Right hindlimb (tissue), 1 donor: ENCODE measurements at places on chromosomes 1 and 21.

- DNase-seq, result peak; percentile 44
These were observed 74.7 kb downstream of the RIPK4 start for GRCh38 chr21:41692185-41692565.

DNA sequence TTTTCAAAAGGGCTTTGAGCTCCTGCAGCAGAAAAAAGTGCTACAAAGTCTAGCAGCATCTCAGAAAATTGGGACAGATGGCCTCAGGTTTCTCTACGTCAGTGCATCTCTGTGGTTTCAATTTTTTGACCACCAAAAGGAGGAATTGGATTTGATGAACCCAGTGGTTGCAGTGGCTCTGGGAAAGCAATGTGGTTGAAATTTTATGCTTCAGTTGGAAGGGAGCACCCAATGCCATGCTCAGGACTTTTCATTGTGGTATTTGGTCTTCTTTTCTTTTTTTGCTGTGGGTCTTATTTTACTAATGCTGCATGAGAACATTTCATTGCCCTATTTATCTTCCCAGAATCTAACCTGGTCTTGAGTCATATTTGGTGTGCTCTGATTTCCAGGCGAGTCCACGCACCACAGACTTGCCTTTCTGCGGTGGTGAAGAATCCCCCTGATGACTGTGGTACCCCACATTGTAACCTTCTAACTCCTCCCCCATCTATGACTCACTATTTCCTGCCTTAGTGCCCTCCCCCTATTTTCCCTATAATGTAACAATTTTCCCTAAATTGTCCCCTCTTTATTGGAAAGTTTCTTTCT, 56.7 kb downstream of the S1PR1 start:
- no peak for DNase-seq

GRCh38 chr21:46412521-46413364, 45.9 kb upstream of the DIP2A start:
- no peak for DNase-seq

DNA sequence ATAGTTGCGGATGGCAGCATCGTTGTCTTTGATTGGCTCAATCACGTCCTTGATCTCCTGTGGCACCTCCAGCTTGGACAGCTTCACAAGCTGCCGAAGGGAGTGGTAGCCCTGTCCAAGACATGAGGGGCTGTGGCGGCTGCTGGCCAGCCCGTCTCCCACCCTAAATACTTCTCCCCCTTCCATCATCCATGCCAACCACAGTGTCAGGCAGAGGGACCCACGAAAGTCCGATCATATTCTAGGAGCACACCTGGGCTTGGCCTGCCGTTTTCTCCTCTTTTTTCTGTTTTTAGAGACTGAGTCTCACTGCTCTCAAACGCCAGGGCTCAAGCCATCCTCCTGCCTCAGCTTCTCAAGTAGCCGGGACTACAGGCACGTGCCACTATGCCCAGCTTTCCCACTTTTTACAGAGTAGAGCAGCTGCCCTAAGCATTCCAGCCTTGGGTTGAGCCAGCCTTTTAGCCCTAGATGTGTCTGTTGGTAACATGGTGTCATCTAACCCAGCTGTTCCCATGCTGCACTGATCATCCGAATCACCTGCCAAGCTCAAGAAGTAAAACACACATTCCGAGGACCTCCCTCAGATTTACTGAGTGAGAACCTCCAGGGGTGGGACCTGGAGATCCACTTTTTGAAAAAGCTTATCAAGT, 10.4 kb downstream of the MTHFR start:
- no peak for DNase-seq

GRCh38 chr21:22758478-22758877, 1760.3 kb downstream of the NCAM2 start:
- no peak for DNase-seq

DNA sequence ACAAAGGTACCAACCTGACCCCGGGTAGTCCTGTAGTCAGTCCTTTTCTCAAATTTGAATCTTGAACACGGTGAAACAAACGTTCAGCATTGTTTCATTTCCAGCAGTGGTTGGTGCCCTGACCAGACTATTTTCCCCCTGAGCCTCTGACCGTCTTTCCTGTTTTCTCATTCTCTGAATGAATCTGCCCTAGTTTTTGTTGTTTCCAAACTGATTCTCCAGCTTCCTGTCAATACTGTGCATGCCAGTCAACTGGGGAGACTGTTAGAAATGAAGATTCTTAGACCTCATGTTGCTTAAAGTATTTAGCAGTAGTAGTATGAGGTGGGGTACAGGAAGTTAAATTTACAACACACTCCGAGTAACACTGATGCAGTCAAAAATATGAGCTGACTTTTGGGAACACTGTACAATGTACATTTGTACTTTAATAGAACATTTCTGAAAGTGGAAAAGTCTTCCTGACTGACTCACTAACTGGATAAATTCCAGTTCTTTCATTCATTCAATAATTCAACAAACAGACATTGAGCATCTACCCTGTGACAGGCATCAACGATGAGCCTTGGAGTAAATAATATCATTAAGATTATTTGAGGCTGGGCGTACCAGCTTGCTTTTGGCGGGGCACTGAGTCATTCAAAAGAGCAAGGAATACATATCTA, 26.0 kb upstream of the ZRANB2 start:
- no peak for DNase-seq

DNA sequence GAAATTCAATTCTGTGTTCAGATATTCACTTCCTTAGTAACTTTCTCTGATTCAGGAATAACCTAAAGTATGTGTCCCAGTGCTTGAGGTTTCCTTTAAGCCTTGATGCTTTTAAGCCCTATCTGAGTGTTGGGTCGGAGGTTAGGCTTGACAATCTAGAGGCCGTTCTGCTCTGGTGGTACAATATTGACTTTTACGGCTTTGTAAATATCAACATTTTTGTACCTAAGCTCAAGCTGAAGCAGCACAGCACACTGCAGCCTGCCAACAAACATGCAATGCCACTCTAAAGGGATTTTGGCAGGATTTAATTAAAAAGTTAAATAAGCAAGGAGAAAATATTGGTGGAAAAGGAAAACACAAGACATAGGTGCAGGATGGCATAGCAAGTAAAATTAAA, 279.2 kb downstream of the NEGR1 start:
- DNase-seq, result no peak

DNA sequence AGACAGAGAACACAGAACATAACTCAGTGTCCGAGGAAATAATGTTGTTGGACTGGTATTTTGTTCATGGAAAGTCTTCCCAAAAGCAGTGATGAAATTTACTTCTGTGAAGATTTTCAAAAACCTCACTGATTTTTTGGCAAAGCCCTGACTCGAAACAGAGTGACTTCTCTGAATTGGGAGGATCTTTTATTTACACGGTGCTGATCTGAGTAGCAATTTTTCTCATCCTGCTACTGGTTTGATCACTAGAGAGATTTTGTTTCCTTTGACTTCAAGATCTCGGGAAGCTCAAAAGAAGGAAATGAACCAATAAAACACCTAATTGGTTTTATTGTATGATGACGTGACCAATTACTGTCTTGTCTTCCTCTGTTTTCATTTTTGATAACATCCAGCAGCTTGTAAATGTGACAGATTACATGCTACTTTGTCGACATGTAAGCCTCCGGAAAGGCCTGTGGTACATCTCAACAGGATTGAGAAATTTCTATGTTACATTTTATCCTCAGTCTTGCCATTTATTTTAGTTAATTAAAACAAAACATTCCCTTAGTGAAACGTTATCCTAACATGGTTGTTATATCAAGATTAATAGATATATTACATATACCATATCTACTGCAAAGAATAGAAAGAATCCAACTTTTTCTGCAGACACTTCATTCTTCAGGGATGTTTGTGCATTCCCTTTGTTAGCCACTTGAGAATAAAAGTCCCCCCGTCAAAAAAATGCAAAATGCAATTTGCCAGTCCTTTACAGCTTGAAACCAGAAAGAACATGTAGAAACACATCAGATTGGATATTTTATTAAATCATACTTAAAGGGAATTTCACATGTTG, 42.8 kb upstream of the IFI44L start:
- DNase-seq, result no peak

GRCh38 chr1:37732111-37732780, 32.7 kb downstream of the EPHA10 start:
- no peak for DNase-seq

DNA sequence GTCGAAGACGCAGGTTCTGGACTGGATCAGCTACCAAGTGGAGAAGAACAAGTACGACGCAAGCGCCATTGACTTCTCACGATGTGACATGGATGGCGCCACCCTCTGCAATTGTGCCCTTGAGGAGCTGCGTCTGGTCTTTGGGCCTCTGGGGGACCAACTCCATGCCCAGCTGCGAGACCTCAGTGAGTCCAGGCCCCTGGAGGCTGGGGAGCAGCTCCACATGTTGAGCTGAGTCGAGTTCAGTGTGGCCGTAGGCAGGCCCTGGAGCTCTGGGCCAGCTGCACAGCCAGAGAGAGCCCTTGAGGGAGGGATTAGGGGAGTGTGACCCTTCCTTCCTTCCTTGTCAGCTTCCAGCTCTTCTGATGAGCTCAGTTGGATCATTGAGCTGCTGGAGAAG, 1.6 kb downstream of the ELF3 start:
- DNase-seq, result no peak

DNA sequence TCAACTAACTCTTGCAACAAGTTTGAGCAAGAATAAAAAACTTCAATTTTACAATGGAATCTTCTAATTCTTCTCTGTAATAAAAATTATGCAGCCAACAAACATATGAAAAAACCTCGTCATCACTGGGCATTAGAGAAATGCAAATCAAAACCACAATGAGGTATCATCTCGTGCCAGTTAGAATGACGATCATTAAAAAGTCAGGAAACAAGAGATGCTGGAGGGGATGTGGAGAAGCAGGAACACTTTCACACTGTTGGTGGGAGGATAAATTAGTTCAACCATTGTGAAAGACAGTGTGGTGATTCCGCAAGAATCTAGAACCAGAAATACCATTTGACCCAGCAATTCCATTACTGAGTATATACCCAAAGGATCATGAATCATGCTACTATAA, 327.5 kb upstream of the LYPLAL1 start:
- no peak for DNase-seq

GRCh38 chr1:27001570-27002360, 8.3 kb downstream of the TRNP1 start:
- peak; percentile 70 for DNase-seq

- DNase-seq, result no peak
These were observed 58.6 kb upstream of the ZNF281 start for GRCh38 chr1:200468264-200469001.

GRCh38 chr1:183916574-183916973, 111.7 kb downstream of the RGL1 start:
- DNase-seq, result no peak

DNA sequence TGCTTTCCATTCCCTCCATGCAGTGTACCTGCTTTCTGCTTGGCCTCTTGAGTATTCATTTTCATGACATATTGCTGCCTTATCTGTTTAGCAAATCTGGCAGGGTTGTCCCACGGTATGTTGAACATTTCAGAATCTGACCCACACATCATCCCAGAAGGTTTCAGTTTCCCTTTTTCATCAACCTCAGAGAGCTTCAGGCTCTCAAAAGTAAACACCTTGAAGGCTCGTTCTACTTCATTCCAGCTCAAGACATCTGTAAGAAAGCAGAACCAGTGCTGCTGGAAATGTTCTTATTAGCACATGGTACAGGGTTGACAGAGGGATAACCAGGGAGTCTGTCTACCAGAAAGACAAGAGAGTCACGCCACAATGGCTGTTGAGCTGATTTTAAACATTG, 103.6 kb downstream of the SPAG17 start:
- no peak for DNase-seq

- no peak for DNase-seq
These were observed 18.9 kb upstream of the OR10J5 start for GRCh38 chr1:159554696-159555095.

- DNase-seq, result peak; percentile 69
These were observed 6.1 kb downstream of the ADAMTS4 start for GRCh38 chr1:161192476-161193465.

DNA sequence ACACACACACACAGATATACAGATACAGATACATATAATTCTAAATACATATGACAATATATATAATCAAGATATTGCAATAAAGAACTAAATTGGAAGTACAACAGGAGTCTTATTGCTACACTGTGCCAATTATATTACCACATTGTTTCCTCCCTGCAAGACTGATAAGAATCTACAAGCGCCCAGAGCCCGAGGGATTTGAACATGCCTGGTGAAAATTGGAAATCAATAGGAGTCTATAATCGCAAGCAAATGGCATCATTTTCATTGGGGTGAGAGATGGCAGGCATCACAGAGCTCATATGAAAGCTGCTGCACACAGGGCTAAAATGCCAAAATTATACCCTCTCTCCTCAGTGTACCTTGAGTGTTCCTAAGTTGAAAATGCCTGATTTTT, 152.9 kb upstream of the PTBP2 start:
- no peak for DNase-seq

DNA sequence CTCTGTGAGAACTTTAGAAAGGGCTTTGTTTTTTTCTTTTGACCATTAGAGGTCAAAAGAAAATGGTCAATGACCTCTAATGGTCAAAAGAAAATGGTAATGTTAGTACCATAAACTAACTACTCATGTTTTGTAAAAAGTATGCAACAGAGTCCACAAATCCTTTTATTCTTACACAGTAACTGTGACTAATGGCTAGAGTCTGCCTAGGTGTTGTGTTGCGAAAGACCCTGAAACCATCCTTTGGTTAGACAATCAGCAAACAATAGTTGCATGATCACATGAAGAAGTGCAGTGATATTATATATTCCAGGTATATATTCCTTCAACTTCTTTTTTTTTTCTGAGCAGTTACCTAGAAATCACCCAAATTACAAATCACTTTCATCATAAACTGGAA, 40.9 kb downstream of the NEGR1 start:
- DNase-seq, result no peak

- DNase-seq, result no peak
These were observed 35.9 kb upstream of the ZNF644 start for GRCh38 chr1:91057784-91058183.

DNA sequence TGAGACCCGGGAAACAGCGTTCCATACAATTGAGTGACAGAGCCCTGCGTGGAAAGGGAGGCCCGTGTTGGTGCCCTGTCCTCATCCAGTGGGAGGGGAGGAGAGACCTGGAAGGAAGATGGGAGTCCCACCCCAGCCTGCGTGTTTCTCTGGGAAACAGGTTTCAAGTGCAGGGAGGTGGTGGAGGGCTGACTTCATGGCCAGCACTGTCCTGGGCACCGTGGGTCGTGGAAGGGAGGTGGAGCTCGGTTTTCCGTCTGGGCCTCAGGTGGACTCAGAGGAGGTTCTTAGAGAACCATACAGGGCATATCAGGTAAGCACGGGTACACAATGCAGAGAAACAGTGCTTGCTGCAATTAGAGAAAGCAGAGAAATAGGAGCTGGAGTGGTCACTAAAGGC, 222.6 kb downstream of the CAMTA1 start:
- no peak for DNase-seq
